Spleen (tissue), 13 donors: ENCODE measurements at places on chromosomes 2 and 18. TPM values are rescaled to one million over a fixed set of nuclear protein-coding genes. Genes with fewer than 3 reads are reported as not detected.
A peak's percentile ranks its signal among the peaks of the same experiment; 100 is the strongest.

DNA sequence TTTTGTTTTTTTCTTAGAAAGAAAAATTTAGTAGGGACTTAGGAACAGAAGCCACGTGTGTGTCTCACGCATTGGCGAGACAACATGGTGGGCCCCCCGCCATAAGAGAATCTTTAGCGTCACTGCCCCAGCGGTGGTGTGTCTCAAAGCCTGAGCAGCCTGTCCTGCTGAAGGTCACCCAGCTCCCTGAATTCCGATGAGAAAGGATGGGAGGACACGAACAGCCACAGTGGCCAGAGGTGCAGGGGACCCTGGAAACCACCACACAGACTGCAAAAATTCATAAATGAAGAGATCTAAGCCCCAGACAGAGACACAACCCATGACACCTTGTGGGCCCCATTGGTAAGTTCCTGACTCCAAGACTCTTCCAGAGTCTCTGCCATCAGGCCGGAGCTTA is 266.1 kb upstream of the RAB6C start:
- no peak for DNase-seq

DNA sequence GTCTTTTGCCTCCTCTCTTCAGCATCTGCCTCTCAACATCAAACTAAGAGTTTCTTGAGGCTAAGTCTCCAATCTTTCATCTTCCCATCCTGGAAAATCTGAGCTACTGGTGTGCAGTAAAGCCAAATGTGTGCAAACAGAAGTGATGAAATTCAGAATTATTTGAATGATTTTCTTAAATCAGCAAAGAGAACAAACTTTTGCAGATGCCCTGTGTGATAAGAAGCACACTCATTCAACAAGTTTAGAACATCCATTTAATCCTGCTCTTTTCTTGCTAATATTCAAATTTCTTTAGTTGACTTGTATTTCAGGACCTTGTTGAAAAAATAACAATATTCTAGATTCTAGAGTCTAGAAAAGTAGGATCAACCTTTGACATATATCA is 1374.9 kb upstream of the CELF4 start:
- DNase-seq, result no peak

Gene MALL
- 2.7 TPM for polyA plus RNA-seq

DNA sequence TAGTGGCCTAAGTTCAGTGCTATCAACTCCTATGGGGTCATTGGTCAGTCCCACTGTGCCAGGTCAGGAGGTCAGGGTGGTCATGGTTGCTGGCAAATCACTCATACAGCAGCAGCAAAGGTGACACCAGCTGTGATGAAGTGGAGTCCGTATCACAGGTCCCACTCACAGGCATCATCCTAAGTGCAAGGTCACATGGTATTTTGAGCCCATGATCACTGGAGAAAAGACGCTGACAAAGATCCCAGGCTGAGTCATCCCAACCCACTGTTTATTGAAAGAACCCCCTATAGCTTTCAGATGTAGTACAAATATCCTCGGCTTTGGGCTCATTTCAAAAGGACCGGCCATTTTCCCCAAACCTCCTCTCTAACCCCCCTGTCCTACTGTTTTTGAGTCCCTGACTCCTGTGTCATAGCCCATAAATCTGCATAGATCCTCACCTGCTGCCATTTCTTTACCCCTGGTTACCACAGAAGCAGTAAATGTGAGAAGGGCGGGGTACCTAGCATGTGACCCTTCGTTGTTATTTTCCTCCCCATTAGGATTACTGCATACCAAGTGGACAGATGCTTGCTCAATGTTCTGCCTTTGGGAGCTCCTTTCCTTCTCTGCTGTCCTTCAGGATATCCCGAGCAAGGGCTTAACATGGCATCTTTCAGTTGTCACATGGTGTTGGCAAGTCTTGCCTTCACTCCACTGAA is 107.7 kb downstream of the COL6A3 start:
- DNase-seq, result no peak

DNA sequence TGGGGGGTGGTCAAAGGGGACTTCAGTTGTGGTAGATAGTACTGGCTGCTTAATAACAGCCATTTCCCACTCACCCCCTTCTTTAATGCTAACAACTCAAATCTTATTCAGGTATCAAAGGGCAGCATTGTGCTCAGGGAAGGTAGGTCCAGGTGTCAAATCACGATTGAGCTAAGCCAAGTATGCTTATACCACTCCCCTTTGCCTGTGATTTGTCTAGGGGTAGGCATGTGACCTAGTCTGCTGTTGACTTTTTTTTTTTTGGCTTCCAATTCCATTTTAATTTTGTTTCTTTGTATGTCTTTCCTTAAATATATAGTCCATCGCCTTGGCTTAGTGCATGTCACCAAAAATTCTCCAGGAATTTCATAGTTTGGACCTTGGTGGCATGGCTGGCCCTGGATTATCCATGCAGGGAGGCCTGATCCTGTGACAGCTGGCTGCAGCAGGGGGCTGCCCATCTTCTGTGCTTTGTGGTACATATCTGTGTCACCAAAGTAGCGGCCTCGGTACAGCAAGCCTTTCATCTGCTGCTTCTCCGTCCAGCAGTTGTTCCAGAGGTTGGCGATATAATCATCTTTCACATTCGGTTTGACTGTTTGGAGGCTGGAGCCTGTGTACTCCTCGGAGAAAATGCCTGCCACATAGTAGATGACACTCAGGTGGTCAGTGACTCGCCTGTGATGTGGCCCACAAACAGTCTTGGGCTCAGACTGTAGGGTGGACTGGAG is 68.1 kb upstream of the SPRED2 start:
- DNase-seq, result no peak

DNA sequence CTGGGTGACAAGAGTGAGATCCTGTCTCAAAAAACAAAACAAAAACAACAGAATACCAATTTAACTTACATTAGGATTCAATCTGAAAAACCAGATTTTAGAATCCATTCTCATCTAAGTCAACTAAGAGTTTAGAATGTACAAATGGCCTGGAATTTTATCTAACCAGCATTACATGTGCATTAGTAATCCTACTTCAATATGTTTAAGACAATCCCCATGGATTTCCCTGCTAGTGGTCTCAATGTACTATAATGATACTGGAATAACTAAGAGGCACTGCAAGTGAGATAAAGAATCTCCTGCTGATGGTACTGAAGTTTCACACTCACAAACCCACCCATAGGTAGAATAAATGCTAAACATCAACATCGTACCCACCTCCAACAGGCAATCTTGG is 53.9 kb upstream of the DNER start:
- no peak for DNase-seq

Gene PCARE
- polyA plus RNA-seq, result not detected

- peak; percentile 32 for DNase-seq
Observed at GRCh38 chr2:128433911-128434550, 115.4 kb upstream of the HS6ST1 start.

Gene PREB
- polyA plus RNA-seq, result 44.3 TPM

Gene AGXT
- 0.61 TPM for polyA plus RNA-seq

DNA sequence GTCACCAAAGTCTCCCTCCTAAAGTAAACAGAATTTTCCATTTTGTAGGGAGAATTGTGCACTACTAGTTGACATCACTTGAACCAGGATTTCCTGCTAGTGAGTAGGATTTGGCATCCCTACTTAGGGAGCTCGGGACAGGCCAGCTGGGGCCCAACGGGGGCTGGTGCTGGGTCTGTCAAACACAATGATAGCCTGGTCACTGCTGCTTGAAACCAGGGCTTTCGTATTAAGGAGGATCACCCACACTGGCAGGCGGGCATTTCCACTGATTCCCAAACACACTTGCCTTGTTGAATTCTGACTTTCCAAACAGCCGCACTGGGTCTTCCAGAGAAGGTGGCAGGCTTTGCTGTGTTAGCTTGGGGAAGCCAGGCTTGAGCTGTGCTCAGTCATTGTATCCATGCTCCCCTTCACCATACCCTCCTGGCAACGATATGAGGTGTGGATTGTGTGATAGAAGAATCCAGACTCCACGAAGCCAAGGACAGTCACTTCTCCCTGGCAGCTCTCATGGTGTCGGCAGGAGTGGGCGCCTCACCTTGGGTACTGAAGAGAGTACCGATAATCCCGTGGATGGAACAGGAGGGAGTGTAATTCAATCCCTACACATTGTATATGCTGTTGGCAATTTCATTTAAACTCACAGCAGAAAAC is 7.5 kb downstream of the GDF7 start:
- no peak for DNase-seq

DNA sequence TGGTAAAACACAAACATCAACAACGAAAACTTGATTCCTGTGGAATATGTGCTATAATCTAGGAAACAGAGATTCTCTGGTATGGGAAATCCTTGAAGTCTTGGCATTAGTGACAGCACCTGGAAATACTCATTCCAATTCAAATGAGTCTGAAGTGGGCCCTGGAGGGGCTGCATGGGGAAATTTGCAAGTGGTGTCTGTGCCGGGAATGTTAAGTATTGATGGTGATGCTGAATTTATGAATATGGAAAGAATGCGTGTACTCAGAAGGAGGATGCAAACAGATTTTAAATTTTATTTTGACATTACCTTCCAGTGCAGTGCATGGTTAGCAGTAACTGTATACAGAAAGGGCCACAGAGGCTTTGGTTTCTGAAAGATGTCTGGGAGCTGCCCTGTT is 37.2 kb downstream of the PTPRM start:
- no peak for DNase-seq

GRCh38 chr2:142598846-142599245 is 278.6 kb upstream of the KYNU start:
- DNase-seq, result no peak

GRCh38 chr2:10546975-10547391 is 98.9 kb upstream of the ODC1 start:
- DNase-seq, result no peak

GRCh38 chr18:70454704-70455322 is 166.0 kb downstream of the SOCS6 start:
- no peak for DNase-seq

- no peak for DNase-seq
Observed at GRCh38 chr18:44957461-44957860, 276.8 kb downstream of the SETBP1 start.

DNA sequence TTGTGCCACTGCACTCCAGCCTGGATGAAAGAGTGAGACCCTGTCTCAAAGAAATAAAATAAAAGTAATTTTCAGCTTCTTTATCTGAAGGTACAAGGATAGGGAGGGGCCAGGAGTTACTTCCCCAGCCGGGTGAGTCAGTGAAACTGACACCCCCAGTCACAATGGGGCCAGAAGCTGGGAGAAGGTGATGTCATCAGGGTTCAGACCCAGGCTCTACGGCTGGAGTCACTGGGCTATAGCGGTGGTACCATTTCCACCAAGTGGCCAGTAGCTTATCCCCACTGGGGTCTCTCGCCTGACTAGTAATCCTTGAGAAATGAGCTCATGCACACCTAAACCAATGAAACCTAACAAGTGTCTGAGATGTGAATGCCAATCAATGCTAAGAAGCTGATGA is 107.9 kb downstream of the ALPK2 start:
- no peak for DNase-seq
